ENCODE measurements at places on chromosomes 12 and 14. TPM values are rescaled to one million over a fixed set of nuclear protein-coding genes. Genes with fewer than 3 reads are reported as not detected.

GRCh38 chr14:99520571-99521081 is 39.4 kb downstream of the CCNK start:
- no peak for DNase-seq
- H3K27ac ChIP-seq: no peak overlapping the region

The CLEC2A gene
- not detected for total RNA-seq

DNA sequence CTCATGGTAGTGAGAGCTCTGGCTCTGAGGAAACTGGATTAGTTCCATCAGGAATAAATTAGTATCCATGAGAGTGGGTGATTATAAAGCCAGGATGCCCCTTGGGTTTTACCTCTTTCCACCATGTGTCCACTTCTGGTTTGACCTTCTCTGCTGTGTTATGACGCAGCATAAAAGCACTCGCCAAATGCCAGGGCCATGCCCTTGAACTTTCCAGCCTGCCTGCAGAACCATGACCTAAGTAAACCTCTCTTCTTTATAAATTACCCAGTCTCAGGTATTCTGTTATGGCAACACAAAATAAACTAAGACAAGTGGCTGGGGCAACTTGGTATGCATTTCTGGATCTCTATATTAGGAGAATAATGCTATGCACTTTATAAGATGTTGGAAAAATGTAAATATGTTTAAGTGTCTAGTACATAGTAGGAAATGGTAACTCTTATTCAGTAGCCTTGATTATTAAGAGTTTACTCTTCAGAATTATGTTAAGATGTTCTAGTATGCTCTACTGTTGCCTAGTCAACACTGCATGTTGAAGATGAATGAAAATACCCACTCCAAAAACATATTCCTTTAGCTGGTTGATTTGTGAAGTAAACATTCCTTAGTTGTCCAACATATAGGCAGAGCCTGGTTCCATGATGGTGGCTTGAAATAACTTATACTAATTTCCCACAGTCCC is 455.6 kb upstream of the TMPO start:
- DNase-seq: no peak
- H3K27me3 ChIP-seq: no peaks in the 10 kb centered on the region
- no peak overlapping the region for H3K4me3 ChIP-seq
- H3K27ac ChIP-seq: no peak overlapping the region
- no peaks in the 10 kb centered on the region for H3K36me3 ChIP-seq
- no peaks in the 10 kb centered on the region for H3K4me1 ChIP-seq

DNA sequence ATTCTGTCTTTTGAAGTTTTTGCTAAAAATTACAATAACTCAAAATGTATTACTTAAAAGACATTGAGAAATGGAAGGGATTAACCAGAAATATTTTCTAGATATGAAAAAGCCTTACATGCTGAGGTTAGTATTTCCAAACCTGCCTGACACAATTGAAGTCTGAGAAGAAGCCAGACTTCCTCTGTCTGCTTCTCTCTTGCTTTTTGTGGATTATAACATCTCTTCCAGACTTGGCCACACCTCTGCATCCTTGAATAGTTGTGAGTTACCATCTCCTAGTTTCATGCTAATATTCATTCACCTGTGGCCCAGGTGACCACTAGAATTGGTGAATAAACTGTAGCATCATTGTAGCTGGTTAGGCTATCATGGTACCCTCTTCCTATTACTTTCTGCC is 497.6 kb downstream of the SLC16A7 start:
- no peaks in the 10 kb centered on the region for H3K36me3 ChIP-seq
- no peaks in the 10 kb centered on the region for H3K27me3 ChIP-seq
- no peak for DNase-seq

The RPGRIP1 gene
- total RNA-seq: not detected

DNA sequence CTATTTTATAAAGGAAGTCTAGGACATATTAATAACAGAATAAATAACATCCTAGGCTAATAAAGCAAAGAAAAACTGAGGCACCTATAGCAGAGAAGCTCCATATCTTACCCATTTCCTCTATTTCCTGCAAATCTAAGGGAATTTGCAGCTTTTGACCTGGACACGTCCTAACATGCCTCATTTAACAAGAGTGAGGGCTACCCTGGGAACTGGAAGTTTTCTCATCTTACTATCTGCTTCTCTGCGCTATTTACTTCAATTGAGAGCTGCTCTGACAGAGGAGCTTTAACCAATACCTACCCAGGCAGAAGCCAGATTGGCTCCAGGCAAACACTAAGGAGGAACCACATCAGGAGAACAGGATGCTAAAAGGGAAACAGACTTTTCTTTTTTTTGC is 5.7 kb downstream of the YBX3 start:
- H3K36me3 ChIP-seq: peaks cover 19% of the 10 kb centered on the region
- no peaks in the 10 kb centered on the region for H3K27me3 ChIP-seq
- no peak for DNase-seq
- H3K4me1 ChIP-seq: peaks cover 46% of the 10 kb centered on the region
- H3K4me3 ChIP-seq: no peak overlapping the region

DNA sequence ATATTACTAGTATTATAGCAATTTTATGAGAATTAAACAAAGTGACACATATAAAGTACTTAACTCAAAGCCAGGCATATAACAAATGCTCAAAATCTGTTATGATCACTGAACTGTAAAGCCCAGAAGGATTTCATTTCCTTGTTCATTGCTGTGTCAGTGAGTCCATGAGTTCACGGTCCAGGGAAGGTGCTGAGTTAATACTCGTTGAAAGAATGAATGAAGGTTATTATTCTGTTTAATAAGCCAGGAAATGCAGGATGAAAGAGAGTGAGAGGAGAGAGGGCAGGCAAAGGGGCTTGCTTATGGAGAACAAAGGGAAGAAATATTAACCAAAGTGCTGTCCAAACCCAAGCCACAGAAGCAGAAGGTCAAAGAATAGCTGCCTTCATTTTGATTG is 40.2 kb upstream of the NT5DC3 start:
- H3K4me1 ChIP-seq: peaks cover 31% of the 10 kb centered on the region
- H3K27me3 ChIP-seq: no peaks in the 10 kb centered on the region
- no peak overlapping the region for H3K4me3 ChIP-seq
- DNase-seq: no peak

GRCh38 chr12:104291867-104292524 is 11.5 kb upstream of the EID3 start:
- DNase-seq: no peak
- H3K4me1 ChIP-seq: peaks cover 33% of the 10 kb centered on the region
- no peaks in the 10 kb centered on the region for H3K27me3 ChIP-seq
- H3K27ac ChIP-seq: no peak overlapping the region

DNA sequence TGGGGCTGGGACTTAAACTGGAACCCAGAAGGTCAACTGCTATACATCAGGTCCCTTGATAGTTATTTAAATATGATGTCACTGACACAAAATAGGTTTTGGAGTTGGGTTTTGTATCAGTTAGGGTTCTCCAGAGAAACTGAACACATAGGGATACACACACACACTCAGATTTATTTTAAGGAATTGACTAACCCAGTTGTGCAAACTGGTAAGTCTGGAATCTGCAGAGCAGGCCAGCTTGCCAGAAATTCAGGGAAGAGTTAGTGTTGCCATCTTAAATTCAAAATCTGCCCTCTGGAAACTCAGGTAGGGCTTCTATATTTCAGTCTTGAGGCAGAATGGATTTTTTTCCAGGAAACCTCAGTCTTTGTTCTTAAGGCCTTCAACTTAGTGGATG is 36.9 kb downstream of the MAPK1IP1L start:
- H3K36me3 ChIP-seq: no peaks in the 10 kb centered on the region
- H3K27ac ChIP-seq: no peak overlapping the region
- peaks cover 11% of the 10 kb centered on the region for H3K27me3 ChIP-seq
- DNase-seq: no peak
- H3K4me3 ChIP-seq: no peak overlapping the region

DNA sequence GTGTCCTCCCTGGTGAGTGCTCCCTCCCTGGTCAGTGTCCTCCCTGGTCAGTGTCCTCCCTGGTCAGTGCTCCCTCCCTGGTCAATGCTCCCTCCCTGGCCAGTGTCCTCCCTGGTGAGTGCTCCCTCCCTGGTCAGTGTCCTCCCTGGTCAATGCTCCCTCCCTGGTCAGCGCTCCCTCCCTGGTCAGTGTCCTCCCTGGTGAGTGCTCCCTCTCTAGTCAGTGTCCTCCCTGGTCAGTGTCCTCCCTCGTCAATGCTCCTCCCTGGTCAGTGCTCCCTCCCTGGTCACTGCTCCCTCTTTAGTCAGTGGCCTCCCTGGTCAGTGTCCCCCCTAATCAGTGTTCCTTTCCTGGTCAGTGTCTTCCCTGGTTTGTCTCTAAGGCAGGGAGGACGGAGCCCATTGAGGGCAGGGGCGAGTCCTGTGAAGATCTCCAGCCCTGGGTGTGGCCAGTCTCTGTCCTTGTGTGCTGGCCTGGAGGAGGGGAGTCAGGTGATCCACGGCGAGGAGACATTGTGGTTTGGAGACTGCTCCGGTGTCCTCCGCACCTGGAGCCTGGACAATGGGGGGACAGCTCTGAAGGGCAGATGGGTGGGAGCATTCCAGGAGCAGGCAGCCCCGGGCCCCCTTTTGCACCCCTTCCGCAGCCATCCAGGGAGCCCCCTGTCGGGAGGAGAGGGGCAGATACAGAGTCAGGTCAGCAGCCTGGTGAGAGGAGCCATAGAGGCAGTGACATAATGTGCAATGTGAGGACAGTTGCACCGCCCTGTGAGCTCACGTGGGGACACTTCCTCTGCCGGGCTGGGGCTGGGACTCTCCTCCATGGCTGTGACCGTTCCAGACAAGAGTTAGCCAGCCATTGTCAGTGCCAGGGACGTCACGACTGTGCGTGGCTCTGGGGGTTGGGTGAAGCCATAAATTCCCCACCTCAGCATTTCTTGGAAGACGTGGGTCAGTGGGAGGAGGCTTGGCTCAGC is 93.4 kb downstream of the ADGRD1 start:
- H3K27ac ChIP-seq: no peak overlapping the region
- H3K4me3 ChIP-seq: no peak overlapping the region
- H3K4me1 ChIP-seq: no peaks in the 10 kb centered on the region
- DNase-seq: no peak

The DAO gene
- total RNA-seq: not detected

The PRICKLE1 gene
- total RNA-seq: 0.89 TPM

DNA sequence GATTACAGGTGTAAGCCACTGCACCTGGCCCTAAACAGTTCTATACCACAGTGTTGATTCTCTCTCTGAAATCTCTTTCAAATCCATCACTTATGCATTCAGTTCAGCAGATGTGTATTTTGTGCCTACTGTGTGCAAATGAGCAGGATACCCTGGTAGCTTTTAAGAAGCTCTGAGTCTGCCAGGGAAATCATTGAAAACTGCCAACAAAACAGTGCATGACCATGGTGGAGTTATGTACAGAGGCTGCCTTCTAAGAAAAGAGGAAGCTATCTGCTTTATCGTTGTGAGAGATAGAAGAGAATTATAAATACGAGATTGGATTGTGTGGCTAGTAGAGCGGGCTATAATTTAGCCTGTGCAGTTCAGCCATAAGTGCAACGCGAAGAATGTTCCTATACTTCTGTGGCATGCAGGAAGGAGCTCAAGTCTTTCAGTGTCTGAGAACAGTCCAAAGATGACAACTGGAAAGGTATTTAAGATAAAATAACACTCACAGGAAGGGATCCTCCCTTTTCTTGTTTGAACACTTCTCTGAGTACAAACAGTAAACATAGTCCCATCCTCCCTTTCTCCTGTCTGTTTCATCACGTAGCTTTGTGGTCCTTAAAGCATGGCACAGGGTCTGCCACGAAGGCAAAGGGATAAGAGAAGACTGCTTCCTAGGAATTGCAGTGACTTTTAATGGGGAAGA is 4.3 kb downstream of the DIP2B start:
- H3K36me3 ChIP-seq: peaks cover 5% of the 10 kb centered on the region
- H3K27ac ChIP-seq: peak overlapping the region; percentile 75
- peak overlapping the region; percentile 94 for H3K4me3 ChIP-seq
- DNase-seq: no peak

The ITPR2 gene
- total RNA-seq: 43.3 TPM

DNA sequence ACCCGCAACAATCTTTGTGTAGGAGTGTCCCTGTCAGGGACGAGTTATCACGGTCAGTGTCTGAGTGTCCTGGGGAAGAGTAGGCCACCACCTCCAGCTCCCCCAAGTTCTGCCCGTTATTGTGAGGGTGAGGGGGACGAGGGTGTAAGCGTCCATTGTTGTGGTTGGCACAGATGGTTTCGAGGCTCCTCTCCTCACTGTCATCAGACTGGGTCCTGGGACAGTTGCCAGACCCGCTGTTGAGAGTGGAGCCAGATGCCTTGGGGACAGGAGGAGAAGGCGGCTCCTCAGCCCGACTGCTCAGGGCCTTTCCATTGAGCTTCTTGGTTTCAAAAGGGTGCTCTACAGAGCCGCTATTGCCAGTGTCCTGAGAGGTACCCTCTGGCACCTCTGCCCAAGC is 74.9 kb upstream of the ACTN1 start:
- H3K27me3 ChIP-seq: no peaks in the 10 kb centered on the region
- no peak overlapping the region for H3K27ac ChIP-seq
- no peak for DNase-seq
- peaks cover 29% of the 10 kb centered on the region for H3K36me3 ChIP-seq
- no peak overlapping the region for H3K4me3 ChIP-seq

The TSPAN11 gene
- not detected for total RNA-seq

The WSCD2 gene
- not detected for total RNA-seq

- no peak for DNase-seq
- H3K36me3 ChIP-seq: no peaks in the 10 kb centered on the region
- no peak overlapping the region for H3K4me3 ChIP-seq
- peaks cover 37% of the 10 kb centered on the region for H3K27me3 ChIP-seq
- no peak overlapping the region for H3K27ac ChIP-seq
- peaks cover 3% of the 10 kb centered on the region for H3K4me1 ChIP-seq
Measured at GRCh38 chr12:3182426-3182825, 105.2 kb downstream of the TSPAN9 start.

The LRRC9 gene
- not detected for total RNA-seq

The ALX1 gene
- not detected for total RNA-seq

DNA sequence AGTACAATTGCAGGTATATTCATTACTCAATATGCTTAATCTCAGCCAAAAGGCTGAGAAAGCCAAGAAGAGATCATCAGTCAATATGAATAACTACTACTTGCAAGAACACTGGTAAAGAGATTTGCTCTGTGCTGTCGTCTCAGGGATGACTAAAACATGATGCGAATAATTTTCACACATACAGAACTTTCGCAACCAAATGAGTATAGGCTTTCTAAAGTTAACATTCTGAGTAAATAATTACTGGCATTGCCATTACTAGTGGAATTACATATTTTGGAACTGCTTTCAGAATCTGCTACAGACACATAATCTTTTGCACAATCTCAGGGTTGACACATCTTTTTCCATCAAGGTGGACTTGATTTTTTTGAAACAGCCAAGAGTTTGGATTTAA is 24.7 kb downstream of the NCKAP1L start:
- H3K4me1 ChIP-seq: no peaks in the 10 kb centered on the region
- peaks cover 48% of the 10 kb centered on the region for H3K36me3 ChIP-seq
- H3K4me3 ChIP-seq: no peak overlapping the region
- H3K27me3 ChIP-seq: no peaks in the 10 kb centered on the region
